ENCODE measurements at places on chromosomes 6 and 20.

DNA sequence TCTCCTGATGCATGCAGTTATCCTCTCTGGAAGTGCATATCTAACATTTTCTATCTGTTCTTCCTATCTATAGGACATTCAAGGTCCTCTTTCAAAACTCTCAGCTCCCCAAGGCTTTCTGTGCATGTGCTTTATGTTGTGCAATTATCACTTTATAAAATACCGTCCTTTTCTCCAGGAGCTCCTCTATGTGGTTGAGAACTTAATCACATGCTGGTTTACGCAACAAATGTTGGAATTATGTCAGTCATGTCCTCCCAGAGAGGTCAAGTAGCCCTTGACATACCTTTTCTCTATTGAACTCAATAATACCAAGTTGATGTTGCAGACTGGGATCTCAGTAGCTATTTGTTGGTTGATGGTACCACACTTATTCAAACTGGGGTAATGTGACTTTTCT is 388.4 kb downstream of the BTBD3 start:
- DNase-seq, result no peak

- no peak for DNase-seq
Observed at GRCh38 chr20:5772704-5773103, 22.5 kb downstream of the SHLD1 start.

DNA sequence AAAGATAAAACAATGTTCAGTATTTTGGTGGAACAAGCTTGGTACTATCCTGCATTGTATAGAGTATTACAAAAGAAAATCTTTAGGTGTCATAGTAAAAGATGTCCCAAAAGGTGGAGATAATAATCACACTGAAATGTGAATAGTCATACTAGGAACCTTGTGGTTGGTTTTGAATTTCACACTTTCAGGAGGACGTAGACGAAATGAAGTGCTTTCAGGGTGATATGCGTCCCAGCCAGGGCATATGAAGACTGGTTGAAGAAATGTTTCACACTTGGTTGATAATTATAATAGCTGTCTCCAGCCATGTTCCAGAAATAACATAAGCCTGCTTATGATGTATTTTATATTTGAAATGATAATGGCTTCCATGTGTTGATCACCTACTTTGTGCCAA is 60.4 kb downstream of the SCAND1 start:
- no peak for DNase-seq

- DNase-seq, result no peak
Observed at GRCh38 chr6:72382602-72383529, 239.0 kb upstream of the KCNQ5 start.

GRCh38 chr20:46212252-46212651 is 94.1 kb downstream of the CD40 start:
- DNase-seq, result no peak

DNA sequence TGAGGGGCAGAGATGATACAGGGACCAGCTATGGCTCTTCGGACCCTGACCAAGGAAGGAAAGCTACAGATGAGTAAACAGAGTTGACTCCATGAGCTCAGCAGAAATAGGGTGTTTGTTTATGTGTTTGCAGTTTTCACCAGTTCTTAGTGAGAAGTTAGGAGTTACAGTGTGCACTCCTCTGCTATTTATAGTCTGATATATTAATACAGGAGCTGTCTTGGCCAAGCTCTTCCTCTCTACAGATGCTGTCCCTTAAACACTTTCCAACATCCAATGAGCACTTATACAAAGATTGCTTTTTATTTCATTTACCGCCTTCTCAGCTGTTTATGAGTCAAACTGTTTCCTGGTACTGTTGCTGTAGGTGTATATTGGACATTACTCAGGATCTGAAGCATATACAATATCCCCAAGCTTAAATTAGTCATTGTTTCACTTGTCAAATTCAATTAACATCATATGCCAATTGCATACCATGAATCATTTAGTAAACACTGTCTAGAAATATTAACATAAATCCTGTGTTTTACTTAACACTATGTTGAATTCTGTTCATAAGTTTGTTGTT is 618.0 kb downstream of the PRKN start:
- no peak for DNase-seq

GRCh38 chr6:51913265-51913664 is 174.1 kb downstream of the PKHD1 start:
- DNase-seq, result no peak

- no peak for DNase-seq
Observed at GRCh38 chr6:151958332-151958731, 150.8 kb downstream of the ESR1 start.

Data from NCI-H1436 (cell line).